ENCODE measurements at places on chromosomes 13 and 19.

GRCh38 chr13:39025433-39025839 lies 12.5 kb downstream of the PROSER1 start:
- DNase-seq, result no peak

DNA sequence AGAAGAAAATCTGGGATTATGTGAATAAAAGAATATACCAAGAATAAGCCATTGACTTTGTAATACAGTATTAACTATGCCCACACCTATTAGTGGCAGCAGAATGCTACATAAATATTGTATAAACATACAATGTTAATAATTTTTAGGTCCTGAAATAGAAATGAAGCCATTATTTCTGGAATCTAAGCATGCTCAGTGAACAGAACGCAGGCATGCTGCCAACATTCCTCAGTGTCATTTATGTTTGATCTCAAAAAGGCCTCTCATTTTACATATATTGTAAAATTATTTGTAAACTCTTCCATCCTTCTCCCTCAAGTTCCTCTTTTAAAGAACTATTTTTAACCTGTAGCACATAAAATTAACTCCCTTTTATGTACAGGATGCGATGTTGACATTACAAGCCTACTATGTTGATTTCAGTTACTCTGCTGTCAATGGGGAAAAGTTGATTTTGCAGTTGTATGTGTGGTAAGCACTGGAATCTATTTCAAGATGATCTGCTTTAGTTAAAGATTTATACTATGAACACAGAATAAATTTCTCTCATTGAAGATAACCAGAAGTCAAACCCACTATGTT lies 118.8 kb downstream of the VWA8 start:
- DNase-seq, result no peak

DNA sequence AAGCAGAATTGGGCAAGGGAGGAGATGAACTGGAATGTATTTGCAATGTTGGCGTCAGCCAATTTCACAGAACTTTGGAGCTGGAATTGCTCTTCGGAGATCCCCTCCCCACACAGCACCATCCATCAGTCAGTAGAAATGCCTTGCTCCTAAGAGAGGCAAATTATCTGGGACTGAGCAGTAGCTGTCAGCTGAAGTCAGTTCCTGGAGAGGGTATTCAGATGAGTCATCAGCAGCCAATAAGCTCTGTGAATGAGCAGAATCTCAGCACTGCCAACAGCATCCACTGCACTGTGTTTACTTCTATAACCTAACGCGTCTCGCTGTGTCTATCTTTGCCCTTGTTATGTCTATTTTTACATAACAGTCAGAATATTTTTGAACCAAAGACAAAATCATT lies 213.7 kb downstream of the SLITRK5 start:
- no peak for DNase-seq

DNA sequence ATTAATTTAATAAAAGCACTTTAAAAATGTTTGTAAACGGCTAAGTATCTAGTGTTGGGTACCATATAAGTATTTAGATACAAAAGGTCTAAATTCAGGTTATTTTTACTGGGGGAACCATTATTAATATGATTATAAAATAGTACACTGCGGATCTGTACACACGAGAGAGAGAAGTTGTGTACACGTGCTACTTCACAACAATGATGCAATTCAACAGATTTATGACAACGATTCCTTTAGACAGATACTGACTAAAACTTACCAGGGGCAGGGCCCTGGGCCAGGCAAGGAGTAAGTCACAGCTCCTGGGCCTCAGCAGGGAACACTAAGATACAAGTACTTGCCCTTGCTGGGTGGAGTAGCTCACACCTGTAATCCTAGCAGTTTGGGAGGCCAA lies 29.1 kb upstream of the TPTE2 start:
- DNase-seq, result no peak

GRCh38 chr19:10115392-10116084 lies 4.0 kb downstream of the P2RY11 start:
- no peak for DNase-seq

GRCh38 chr13:97946951-97947588 lies 6.4 kb upstream of the IPO5 start:
- no peak for DNase-seq

- DNase-seq, result no peak
Observed at GRCh38 chr13:27635266-27635665, 13.6 kb downstream of the POLR1D start.

DNA sequence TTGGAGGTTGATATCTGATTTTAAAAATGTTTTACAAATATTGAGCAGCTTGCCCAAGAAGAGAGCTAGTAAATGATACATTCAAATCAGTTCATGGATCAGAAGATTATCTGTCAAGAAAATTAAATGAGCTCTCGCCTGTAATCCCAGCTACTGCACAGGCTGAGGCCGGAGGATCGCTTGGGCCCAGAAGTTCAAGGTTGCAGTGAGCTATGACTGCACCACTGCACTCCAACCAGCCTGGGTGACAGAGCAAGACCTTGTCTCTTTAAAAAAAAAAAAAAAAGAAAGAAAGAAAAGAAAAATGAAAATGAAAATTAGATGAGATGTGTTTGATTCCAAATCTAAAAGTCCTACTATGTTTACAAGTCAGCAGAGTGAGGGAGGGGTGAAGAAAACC lies 2.4 kb downstream of the SPART start:
- no peak for DNase-seq

GRCh38 chr13:51771418-51772104 lies 32.4 kb downstream of the DHRS12 start:
- no peak for DNase-seq

- DNase-seq, result no peak
Observed at GRCh38 chr13:25281935-25282332, 5.4 kb downstream of the MTMR6 start.
